T1000 (cell line): ENCODE measurements at places on chromosomes 11 and 22.

DNA sequence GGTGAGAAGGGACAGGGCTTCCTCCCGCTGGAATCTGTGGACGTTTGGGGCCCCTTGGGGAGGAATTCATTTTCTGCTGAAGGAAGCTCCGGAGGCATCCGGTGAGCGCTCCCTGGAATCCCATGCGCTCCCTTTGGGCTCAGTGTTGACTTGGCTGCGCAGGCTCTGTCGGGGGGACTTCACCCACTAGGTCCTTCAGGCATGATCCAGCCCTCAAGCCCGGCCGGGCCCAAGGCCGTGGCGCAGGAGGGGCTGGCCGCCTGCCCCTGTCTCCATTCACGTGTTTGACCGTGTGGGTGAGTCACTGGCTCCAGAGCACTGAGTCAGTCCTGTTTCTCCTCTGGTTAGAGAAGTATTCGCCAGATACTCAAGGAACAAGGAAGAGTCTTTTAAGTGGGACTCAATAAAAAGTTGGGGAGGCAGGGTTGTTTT, 1.4 kb downstream of the CTTN start:
- peak; percentile 91 for DNase-seq

GRCh38 chr11:5343474-5344335, at the start of gene OR51B5:
Gene OR51B5, minus strand, starts transcription at chr11:5343524. Its CDS starts 0 bp downstream, at chr11:5343524.
- DNase-seq: no peak

- no peak for DNase-seq
Measured at GRCh38 chr11:59767225-59767611, 12.0 kb downstream of the STX3 start.

DNA sequence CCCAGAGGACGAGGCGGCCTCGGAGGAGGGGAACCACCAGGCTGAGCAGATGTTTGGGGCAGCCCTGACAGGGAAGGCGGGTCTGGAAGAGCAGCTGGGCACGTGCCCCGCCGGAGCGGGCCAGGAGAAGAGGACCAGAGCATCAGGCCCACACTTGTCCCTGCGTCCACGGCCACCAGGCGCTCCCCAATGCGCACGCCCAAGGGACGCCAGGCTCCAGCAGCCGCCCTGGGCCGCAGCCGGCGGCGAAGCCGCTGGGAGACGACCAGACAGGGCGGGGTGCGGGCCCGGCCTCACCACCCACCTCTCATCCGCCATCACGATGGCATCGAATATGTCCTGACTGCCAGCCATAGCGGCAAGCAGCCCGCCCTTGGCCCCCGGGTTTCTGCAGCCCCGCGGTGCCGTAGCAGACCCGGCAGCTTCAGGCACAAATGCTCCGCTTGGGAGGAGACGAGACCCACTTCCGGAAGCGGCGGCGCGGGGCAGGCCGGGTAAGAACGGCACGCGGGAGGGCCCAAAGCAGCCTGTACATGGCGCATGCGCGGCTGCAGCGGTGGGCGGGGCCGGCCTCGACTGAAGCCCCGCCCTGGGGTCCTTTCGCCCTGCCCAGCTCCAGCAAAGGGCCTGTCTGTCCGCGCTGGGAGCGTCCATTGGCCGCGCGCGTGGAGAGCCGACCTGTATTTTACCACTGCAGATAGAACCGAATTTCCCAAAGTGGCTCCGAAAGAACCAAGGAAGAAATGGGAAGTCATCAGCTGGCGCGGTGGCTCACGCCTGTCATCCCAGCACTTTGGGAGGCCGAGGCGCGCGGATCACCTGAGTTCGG, at the start of gene LTO1:
Gene LTO1, minus strand, starts transcription at position 468 of the 829 bp plus-strand sequence. Its CDS starts 114 bp downstream, at position 354.
- peak; percentile 94 for DNase-seq

- DNase-seq: no peak
Measured at GRCh38 chr22:29070490-29070889, 2.3 kb upstream of the KREMEN1 start.

- no peak for DNase-seq
Measured at GRCh38 chr11:121372671-121373429, 79.3 kb upstream of the SORL1 start.

GRCh38 chr22:27598792-27599191, 202.8 kb downstream of the MN1 start:
- no peak for DNase-seq

- DNase-seq: no peak
Measured at GRCh38 chr11:115300660-115301428, 203.4 kb downstream of the CADM1 start.

DNA sequence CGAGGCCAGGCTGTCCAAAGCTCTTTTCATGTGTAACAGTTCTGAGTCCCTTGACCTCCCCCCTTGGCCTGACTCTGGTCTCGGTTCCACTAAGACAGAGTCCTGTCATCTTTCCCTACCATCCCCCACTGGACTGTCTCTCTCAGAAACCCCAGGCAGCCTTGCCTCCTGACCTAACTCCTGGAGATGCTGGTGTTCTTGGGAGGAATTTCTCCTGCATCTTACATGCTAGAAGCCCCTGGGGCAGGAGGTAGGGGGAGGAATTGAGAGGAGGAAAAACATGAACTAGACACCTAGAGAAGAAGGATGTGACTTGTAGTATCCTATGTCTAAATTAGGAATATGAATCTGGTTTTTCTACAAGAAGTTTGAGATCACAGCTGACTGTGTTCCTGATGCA, 648 bp upstream of the IL18BP start:
- DNase-seq: no peak

GRCh38 chr11:18526130-18526520, 617 bp downstream of the TSG101 start:
- no peak for DNase-seq
